Liver (tissue), 10 donors: ENCODE measurements at places on chromosomes 6 and 20. TPM values are rescaled to one million over a fixed set of nuclear protein-coding genes. Genes with fewer than 3 reads are reported as not detected.

GRCh38 chr6:44367681-44368080 lies 19.8 kb upstream of the CDC5L start:
- no peak overlapping the region for H3K27ac ChIP-seq
- H3K4me3 ChIP-seq = no peak overlapping the region
- no peak for DNase-seq
- no peaks in the 10 kb centered on the region for H3K36me3 ChIP-seq
- H3K4me1 ChIP-seq = peaks cover 6% of the 10 kb centered on the region

- no peak overlapping the region for H3K27ac ChIP-seq
- peaks cover 11% of the 10 kb centered on the region for H3K4me1 ChIP-seq
- no peaks in the 10 kb centered on the region for H3K27me3 ChIP-seq
- no peak overlapping the region for H3K4me3 ChIP-seq
- no peak for DNase-seq
Measured at GRCh38 chr20:64194269-64194668, 30.0 kb downstream of the MYT1 start.

GRCh38 chr20:45489083-45489531 lies 19.6 kb downstream of the WFDC2 start:
- no peaks in the 10 kb centered on the region for H3K4me1 ChIP-seq
- H3K36me3 ChIP-seq = no peaks in the 10 kb centered on the region
- DNase-seq = no peak
- H3K27ac ChIP-seq = no peak overlapping the region

- no peak overlapping the region for H3K4me3 ChIP-seq
- H3K4me1 ChIP-seq = peaks cover 13% of the 10 kb centered on the region
- no peak for DNase-seq
- no peaks in the 10 kb centered on the region for H3K36me3 ChIP-seq
- H3K27me3 ChIP-seq = no peaks in the 10 kb centered on the region
Measured at GRCh38 chr20:38243709-38244020, 16.9 kb downstream of the KIAA1755 start.

GRCh38 chr6:143971482-143972205 lies 36.4 kb downstream of the PLAGL1 start:
- DNase-seq = no peak
- H3K27me3 ChIP-seq = no peaks in the 10 kb centered on the region
- H3K4me3 ChIP-seq = no peak overlapping the region
- H3K36me3 ChIP-seq = no peaks in the 10 kb centered on the region
- H3K4me1 ChIP-seq = no peaks in the 10 kb centered on the region
- no peak overlapping the region for H3K27ac ChIP-seq

DNA sequence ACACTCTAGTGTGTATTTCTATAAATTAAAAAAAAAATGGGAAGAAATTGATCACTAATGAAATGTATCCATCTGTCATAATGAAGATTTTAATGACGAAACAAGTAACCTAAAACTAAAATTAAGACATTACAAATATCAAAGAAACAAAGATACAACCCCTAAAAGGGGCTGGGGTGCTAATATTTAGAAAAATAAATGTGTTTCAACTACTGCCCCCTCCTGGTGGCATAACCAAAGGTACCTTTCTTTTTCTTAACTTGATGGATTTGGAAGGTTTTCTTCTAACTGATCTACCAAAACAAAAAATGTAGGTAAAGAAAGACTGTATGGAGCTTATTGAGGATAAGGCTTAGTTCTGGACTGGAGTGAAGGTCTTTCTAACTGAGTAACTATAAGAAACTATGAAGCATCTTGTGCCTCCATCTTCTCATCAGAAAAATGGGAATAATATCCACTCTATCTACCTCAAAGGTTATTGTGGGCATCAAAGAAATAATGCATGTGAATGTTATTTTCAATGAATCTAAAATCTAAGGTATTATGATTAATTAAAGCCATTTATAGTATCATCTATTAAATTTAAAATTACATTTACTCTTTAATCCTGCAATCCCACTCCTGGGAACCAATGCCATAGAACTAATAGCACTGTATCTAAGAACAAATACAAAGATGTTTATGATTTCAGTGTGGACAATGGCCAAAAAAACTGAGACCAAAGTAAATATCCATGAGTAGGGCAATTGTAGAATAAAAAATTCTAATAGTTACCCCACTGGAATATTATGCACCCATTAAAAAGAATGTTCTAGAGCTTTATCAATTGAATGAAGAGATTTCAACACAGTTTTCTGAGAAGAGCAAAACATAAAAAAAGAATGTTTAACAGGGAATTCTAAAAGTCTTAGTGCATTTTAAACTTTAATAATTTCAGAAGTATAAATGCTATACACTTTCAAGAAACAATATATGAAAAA lies 117.2 kb downstream of the BACH2 start:
- no peak overlapping the region for H3K27ac ChIP-seq
- DNase-seq = no peak
- no peaks in the 10 kb centered on the region for H3K27me3 ChIP-seq
- no peak overlapping the region for H3K4me3 ChIP-seq
- H3K4me1 ChIP-seq = no peaks in the 10 kb centered on the region

DNA sequence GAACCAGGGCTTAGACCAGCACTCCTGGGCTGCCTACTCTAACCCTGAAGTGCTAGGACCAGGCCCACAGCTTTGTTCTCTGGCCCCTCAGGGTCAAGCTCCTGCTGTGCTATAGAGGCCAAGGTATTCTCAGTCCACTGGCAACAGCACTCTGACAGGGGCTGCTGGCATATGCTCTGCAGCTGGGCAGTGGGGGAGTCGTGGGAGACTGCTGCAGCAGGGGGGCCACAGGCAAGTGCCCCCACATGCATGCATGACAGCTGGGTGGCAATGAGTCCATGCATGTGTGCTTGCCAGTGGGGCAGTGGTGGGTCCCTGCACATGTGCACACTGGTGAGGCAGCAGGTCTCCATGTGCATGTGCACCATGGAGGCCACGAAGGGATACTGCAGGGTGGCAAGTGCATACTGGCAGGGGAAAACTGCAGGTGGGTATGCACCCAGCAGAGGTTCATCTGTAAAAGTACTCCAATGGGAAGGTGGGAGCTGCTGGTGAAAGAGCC lies 364.9 kb upstream of the IRAK1BP1 start:
- no peak overlapping the region for H3K27ac ChIP-seq
- no peak for DNase-seq
- H3K36me3 ChIP-seq = no peaks in the 10 kb centered on the region
- no peaks in the 10 kb centered on the region for H3K27me3 ChIP-seq
- no peak overlapping the region for H3K4me3 ChIP-seq

- DNase-seq = peak; percentile 97
- no peak overlapping the region for H3K27ac ChIP-seq
- H3K4me1 ChIP-seq = peaks cover 3% of the 10 kb centered on the region
- no peak overlapping the region for H3K4me3 ChIP-seq
- H3K27me3 ChIP-seq = no peaks in the 10 kb centered on the region
Measured at GRCh38 chr20:35447082-35447789, 8.2 kb upstream of the CEP250 start.

GRCh38 chr20:11001764-11002540 lies 328.2 kb upstream of the JAG1 start:
- no peaks in the 10 kb centered on the region for H3K27me3 ChIP-seq
- H3K36me3 ChIP-seq = no peaks in the 10 kb centered on the region
- no peak overlapping the region for H3K27ac ChIP-seq

DNA sequence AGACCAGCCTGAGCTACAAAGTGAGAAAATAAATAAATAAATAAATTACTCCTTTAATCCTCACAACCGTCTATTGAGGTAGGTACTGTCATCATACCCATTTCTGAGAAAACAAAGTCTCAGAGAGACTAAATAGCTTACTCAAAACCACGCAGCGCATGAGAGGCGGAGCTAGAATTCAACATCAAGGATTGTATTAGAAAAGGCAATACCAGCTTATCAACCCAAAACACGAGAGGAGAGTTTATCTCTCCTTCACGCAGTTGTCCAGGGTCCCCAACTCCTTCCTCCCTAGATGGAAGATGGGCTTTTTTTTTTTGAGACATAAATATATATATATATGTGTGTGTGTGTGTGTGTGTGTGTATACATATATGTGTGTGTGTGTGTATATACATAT lies 12.2 kb downstream of the HNF4A start:
- peaks cover 2% of the 10 kb centered on the region for H3K36me3 ChIP-seq
- no peaks in the 10 kb centered on the region for H3K27me3 ChIP-seq

DNA sequence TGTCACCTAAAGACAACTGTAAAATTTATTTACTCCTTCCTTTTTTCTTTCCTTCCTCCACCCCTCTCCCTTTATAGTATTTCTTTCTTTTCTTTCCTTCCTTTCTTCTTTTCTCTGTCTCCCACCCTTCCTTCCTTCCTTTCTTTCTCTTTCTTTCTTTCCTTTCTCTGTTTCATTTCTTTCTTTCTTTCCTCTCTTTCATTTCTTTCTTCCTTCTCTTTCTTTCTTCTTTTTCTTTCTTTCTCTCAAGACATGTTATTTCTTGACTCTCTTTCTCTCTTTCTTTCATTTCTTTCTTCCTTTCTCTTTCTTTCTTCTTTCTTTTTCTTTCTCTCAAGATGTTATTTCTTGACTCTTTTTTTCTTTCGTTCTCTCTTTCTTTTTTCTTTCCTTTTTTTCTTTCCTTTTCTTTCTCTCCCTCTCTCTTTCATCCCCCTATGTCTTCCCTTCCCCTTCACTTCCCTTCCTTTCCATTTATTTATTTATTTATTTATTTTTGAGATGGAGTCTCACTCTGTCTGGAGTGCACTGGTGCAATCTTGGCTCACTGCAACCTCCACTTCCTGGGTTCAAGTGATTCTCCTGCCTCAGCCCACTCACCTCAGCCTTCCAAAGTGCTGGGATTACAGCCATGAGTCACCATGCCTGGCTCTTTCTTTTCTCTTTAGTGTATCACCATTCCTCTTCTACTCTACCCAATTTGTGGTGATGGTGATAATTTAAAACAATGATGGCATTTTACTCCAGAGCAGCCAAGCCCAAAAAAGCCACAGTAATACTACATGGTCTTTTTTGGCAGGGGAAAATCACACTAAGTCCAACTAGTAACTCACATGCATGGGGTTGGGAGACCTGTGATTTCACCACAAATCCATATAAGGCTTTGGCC lies 188.2 kb downstream of the ADGRG6 start:
- no peak overlapping the region for H3K4me3 ChIP-seq
- no peaks in the 10 kb centered on the region for H3K27me3 ChIP-seq
- no peaks in the 10 kb centered on the region for H3K4me1 ChIP-seq
- DNase-seq = no peak

DNA sequence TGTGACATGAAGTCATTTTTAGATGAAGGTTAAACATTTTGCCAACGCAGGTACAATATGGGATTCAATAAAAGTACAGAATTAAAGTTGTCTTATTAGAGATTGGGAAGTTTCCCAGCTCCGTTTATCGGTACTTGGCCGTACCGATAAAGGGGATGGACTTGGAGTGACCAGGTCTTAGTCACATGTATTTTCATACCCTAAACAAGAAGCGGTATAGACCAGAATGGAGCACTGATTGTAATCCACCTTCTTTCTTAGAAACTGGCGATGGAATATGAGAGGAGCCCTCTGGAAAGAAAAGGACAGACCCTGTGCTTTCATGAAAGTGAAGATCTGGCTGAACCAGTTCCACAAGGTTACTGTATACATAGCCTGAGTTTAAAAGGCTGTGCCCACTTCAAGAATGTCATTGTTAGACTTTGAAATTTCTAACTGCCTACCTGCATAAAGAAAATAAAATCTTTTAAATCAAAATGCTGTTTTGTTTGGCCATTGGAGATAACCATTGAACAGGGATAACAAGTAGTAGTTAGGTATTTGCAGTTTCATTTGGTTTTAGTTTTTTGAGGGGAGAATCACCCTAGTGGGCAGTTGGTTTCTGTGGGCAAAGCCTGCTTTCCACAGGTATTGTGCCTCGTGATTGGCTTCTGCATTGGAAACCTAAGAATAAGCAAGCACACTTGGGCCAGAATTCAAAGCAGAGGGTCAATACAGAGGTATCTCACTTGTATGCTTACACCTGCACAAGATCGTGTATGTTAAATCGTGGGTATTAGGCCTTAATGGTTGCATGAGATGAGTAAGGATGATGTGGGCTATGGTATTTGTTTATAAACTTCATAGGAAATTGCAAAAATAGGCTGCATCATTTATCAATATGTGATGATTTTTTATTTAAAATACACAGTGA lies 11.2 kb upstream of the ZNFX1 start:
- no peak for DNase-seq
- no peaks in the 10 kb centered on the region for H3K4me1 ChIP-seq
- H3K27ac ChIP-seq = no peak overlapping the region
- peaks cover 66% of the 10 kb centered on the region for H3K36me3 ChIP-seq
- H3K4me3 ChIP-seq = no peak overlapping the region
- H3K27me3 ChIP-seq = no peaks in the 10 kb centered on the region

DNA sequence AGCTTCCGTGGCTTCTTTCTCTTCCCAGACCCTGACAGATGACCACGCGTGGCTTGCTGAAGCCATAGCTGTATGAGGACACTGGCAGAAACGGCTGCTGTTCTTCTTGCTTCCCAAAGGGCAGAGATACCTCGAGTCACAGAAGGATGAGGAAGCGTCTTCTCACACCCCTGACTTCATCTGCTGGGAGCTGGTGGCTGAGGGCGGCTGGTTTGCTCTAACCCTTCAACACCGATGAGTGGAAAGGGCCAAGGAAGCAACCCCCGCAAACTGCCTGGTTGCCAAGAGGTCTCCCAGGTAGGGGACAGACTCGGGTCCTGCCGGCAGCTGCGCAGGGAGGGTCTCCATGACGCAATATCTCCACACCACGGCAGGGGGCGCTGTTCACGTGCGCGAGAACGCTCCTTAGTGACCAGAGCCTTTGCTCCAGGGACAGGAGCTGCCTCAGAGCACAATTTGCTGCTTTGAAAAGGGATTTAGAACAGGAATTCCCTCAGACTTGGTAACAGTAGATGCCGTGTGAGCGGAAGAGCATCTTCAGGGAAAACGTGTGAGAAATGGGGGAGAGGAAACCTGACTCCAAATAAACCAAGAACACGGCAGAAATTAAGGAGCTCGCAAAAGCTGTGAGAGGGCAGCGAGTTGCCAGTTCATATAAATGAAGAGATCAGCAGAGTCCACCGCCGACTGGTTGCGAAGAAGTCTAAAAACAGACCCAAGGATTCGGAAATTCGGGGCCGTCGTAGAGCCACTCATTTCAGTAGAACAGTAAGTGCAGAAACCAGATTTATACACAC lies 80.2 kb downstream of the ERMARD start:
- no peak overlapping the region for H3K4me3 ChIP-seq
- H3K4me1 ChIP-seq = no peaks in the 10 kb centered on the region
- H3K27me3 ChIP-seq = no peaks in the 10 kb centered on the region
- H3K27ac ChIP-seq = peak overlapping the region; percentile 76
- DNase-seq = peak; percentile 80

Gene CST2
- not detected for total RNA-seq

Gene TMEM14A
- total RNA-seq = 15.6 TPM
